ENCODE measurements at places on chromosomes 6 and 20.
A peak's percentile ranks its signal among the peaks of the same experiment; 100 is the strongest.

DNA sequence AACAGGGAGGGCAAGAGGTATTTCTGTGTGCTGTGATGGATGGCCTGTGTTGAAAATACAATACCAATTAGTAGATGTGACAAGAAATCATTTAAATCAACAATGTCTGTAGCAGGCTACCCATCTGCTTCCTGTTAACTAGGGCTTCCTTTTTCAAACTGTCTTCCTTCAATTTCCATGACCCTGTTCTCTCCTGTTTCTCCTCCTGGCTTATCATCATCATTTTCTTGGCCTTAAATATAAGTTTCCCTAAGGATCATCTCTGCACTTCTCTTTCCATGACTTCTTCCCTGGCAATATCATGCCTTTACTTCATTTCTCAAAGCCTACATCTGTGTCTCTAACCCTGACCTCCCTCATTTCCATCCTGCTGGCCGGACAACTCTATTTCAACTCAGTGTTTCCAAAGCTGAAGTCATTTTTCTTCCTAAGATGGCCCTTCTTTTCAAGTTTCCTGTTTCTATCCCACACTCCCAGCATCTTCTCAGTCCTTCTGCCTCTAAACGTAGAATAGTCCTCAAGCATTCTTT lies 18.2 kb downstream of the ZC2HC1B start:
- no peak for DNase-seq
- no peak overlapping the region for H3K27ac ChIP-seq
- H3K4me1 ChIP-seq: peaks cover 10% of the 10 kb centered on the region
- no peak overlapping the region for H3K4me3 ChIP-seq

- no peak for DNase-seq
- H3K27me3 ChIP-seq: peaks cover 8% of the 10 kb centered on the region
These were observed 139.4 kb downstream of the PHF3 start for GRCh38 chr6:63774961-63775360.

- peaks cover 6% of the 10 kb centered on the region for H3K4me1 ChIP-seq
- peak within 1 kb of the TSS; percentile 93 for H3K4me3 ChIP-seq
- peak; percentile 80 for DNase-seq
- peaks cover 80% of the 10 kb centered on the region for H3K27me3 ChIP-seq
These were observed at the start of gene FOXQ1 for GRCh38 chr6:1311400-1312202. FOXQ1 (plus strand) TSS chr6:1312098; CDS start chr6:1312705, 607 bp downstream.

DNA sequence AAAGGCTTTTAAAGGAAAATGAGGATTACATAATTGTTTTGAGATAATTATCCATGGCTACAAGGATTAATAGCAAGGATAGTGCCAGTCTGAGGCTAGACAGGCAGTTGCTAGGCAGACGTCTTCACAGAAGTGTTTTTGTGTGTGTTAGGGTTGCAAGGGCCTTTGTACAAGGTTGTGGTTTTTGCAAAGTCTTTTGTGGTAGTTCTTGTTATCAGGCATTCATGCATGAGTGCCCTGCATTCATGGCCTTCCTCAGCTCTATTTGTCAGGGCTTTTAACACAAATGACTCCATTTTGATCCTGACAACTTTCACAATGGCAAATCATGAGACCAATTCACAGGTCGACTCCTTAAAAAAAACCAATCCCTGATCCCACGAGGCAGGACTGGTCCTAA lies 68.1 kb upstream of the TXNDC5 start:
- no peak for DNase-seq
- no peak overlapping the region for H3K4me3 ChIP-seq
- H3K27me3 ChIP-seq: peaks cover 13% of the 10 kb centered on the region
- H3K36me3 ChIP-seq: no peaks in the 10 kb centered on the region

- H3K4me1 ChIP-seq: peaks cover 14% of the 10 kb centered on the region
- peaks cover 29% of the 10 kb centered on the region for H3K27me3 ChIP-seq
- peak overlapping the region; percentile 17 for H3K4me3 ChIP-seq
- no peak overlapping the region for H3K27ac ChIP-seq
- no peaks in the 10 kb centered on the region for H3K36me3 ChIP-seq
- no peak for DNase-seq
These were observed 4.4 kb downstream of the MYB start for GRCh38 chr6:135185483-135185882.

Data from type B pancreatic cell (in vitro differentiated cells).